Ureter (tissue), 1 donor: ENCODE measurements at places on chromosomes 2 and 18. TPM values are rescaled to one million over a fixed set of nuclear protein-coding genes. Genes with fewer than 3 reads are reported as not detected.

The RMC1 gene
- 27.5 TPM for total RNA-seq

The D2HGDH gene
- total RNA-seq, result 67.7 TPM

The RGPD3 gene
- 0.10 TPM for total RNA-seq

The UGT1A10 gene
- total RNA-seq, result 3.0 TPM

The CMPK2 gene
- total RNA-seq, result 7.5 TPM

The IMPACT gene
- total RNA-seq, result 49.4 TPM

The SERPINB3 gene
- not detected for total RNA-seq

The SLC8A1 gene
- total RNA-seq, result 116 TPM

DNA sequence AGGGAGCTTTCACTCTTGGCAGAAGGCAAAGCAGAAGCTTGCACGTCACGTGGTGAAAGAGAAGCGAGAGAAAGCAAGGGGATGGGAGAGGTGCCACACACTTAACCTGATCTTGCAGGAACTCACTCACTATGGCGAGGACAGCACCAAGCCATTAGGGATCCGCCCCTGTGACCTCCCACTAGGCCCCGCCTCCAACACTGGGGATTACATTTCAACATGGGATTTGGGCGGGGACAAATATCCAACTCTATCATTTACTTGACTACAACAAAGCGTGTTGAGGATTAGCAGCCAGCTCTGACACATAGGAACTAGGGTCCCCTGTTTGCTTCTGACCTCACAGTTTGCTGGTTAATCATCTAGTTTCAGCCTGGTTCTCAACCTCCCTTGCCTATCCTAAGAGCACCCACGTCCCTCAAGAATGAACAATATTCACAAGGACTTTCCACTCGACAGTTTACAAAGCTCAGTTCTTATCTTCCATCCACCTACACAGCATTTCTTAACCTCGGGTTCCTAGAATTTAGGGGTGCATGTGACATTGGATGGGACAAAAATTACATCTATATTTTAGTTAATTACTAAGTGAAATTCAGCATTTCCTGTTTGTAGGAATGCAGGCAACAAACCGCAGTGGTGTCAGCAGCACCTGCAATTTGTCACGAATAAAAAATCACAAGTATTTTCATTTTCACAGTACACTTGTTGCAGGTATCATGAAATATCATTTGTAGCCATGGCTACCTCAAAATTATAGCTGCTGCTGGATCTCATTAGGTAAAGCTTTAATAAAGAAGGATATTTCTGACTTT lies 36.0 kb downstream of the LBH start:
- no peak for DNase-seq

DNA sequence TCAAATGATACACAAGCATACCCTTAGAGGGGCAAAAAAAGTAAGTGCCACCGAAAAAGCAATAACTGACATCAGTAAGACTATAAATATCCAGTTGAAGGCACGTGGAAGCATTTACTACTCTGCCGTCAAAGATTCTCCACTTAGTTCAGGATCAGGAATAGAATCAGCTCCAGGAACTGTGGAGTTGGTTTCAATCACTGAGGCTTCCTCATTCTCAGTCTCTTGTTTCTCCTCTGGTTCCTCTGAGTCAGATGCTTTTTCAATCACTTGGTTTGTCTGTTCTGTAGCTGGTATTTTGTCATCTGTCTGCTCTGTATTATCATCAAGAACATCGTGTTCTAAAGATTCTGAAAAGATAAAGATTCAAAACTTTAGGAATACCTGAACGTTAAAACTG lies 72.2 kb downstream of the LNPK start:
- DNase-seq, result no peak

DNA sequence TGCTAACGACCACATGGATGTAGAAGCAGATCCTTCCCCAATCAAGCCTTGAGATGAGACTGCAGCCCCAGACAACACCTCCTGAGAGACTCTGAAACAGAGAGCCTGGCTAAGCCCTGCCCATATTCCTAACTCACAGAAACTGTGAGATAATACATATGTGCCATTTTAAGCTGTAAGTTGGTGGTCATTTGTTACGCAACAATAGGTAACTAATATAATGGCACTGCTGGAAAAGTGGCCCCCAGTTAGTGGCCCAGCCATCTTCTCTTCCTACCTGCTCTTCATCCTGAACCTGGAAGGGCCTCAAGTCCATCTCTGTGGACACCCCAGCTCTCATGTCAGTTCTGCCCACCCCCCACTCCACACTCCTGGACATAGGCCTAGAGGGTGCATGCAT lies 144.0 kb downstream of the TMEM17 start:
- DNase-seq, result no peak

DNA sequence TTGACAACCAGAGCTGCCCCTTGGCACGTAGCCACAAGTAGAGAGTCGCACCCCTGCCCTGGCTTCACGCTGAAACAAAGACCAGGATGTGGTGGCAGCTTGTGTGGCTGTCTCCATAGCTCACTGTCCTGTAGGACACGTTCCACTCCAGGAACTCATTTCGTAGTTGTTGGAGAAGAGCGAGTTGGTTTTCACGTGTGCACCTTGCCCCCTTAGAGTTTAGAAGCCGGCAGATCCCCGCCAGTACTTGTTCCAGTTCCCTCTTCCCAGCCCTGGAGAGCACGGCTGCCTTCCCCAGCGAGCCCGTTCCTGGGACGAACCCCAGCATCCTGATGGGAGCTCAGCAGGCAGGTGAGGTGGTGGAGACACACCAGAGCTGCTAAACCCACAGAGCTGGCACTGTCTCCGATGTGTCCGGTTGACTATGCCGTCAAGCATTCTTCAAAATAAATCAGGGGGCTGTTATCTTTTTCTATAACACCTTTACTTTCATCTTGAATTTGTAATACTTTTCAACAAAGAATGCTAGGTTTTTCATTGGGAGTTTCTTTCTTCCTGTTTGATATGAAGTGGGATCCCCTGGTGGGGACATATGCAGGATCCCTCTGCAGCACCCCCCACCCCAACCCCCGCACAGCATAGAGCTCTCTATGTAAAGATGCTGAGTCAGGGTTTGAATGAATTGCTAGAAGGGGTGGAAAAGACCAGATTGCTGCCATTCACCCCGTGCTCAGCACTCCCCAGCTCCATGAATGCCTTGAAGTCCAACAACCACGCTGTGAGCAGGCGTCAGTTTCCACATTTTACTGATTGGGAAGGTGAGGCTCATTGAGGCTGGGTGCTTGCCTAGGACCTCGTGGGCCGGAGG lies 44.5 kb downstream of the GREB1 start:
- DNase-seq, result no peak

DNA sequence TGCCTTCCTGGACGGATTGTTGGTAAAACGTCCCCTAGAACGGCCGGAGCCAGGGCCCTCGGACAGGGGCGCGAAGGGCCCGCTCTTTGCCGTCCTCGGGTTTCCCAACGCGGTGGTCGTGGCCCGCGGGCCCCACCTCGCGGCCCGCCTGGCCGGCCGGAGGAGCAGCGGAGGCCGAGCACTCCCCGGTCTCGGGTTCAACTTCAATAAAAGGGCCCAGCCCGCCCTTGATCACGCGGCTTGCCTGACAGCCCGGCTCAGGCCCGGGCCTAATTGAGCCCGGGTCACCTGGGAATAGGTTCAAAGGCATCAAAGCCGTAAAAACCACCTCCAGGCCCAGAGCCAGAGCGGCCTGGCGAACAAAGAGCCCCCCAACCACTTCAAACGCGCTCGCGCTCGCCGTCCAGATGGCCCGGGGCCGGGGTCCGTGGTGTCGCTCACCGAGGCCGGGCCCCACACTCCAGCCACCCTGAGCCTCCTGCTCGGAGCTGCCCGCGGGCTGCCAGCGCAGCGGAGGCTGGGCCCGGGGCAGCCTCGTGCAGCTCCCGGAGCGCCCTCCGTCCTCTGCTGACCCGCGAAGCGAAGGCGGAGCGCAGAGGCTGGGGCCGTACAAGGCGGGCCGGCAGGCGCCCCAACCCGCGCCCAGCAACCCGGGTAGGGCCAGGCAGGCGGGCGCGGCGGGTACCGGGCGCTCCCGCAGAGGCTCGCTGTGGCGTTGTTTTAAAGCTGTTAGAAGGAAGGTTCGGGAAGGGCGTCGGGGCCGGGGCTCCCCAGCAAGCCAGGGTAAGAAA lies 1.1 kb upstream of the TWIST2 start:
- no peak for DNase-seq

GRCh38 chr2:219082332-219082958 lies 21.7 kb upstream of the IHH start:
- DNase-seq, result no peak

GRCh38 chr2:69298261-69298660 lies 88.8 kb downstream of the GFPT1 start:
- DNase-seq, result no peak

DNA sequence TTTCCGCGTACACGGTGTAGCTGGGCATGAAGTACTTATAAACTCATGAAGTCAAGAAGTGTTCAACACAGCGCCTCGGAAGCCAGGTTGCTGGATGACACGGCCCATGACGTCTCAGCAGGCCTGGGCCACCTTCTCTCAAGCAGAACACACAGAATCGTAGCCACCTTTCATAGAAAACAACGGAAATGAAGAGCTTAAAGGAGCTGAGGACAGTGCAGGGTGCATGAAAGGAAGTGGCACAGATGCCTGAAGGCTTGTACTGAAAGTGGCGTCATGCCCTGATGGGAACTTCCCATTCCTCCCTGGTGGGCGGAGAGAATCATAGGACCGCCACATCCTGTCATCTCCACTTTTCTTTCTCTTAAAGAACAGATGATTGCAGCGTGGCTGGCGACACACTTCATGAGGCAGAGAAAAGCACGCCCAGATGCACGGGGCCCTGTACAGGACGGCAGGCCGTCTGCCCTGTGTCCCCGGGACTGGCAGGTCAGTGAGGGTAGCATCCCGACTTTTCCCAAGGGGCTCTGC lies 31.1 kb downstream of the HDAC4 start:
- no peak for DNase-seq

GRCh38 chr2:5713101-5713500 lies 20.9 kb downstream of the SOX11 start:
- no peak for DNase-seq

DNA sequence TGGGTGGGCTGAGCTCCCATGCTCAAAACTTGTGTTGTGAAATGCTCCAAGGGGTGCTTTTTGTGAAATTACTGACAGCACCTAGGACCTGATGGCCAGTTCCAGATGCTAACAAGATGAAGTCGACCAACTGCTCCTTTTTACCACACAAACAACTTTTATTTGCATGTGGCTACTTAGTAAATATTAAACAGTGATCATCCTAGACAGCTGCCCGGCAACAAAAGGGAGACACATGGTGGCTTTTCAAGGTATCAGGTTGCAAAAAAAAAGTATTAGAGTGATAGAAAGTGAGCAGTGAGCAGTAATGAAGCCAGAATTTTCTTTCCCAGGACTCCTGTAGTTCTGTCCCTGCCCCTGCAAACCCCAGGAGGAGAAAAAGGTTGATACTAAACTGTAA lies 118.5 kb downstream of the RPIA start:
- DNase-seq, result no peak

GRCh38 chr2:86344404-86344803 lies 7.0 kb upstream of the REEP1 start:
- no peak for DNase-seq

DNA sequence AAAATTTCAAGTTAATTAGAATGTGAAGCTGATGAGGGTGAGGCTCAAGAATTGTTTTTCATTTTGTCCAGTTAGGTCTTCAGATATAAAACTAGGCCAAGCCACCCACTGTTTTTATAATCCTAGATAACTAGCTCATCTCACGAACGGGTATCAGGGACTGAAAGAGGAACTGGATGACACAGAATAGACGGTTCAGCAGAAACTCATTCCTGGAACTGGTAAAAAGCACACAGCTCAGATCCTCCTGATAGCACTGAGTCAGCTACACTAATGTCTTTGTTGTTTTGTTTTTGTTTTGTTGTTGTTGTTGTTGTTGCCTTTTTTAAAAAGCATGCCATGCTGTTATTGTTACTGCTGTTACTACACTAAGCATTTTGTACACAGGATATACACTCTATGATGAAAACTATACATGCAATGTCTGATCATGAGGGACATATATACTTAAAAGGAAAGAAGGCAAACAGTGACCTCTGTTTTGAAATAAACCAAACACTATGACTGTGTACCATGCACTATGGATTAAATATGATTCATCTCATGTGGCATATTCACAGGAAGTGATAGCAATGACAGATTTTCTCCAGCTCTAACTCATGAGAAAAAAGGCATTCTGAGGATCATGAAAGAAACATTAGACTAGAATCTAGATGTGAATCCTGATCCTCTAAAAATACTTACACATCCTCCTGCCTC lies 437.6 kb downstream of the NCKAP5 start:
- no peak for DNase-seq

- no peak for DNase-seq
Measured at GRCh38 chr18:47032945-47033344, 2.5 kb downstream of the ELOA2 start.

GRCh38 chr2:25228848-25229278 lies 60.5 kb upstream of the POMC start:
- DNase-seq, result peak; percentile 72

GRCh38 chr2:69210385-69210784 lies 176.6 kb downstream of the GFPT1 start:
- no peak for DNase-seq

DNA sequence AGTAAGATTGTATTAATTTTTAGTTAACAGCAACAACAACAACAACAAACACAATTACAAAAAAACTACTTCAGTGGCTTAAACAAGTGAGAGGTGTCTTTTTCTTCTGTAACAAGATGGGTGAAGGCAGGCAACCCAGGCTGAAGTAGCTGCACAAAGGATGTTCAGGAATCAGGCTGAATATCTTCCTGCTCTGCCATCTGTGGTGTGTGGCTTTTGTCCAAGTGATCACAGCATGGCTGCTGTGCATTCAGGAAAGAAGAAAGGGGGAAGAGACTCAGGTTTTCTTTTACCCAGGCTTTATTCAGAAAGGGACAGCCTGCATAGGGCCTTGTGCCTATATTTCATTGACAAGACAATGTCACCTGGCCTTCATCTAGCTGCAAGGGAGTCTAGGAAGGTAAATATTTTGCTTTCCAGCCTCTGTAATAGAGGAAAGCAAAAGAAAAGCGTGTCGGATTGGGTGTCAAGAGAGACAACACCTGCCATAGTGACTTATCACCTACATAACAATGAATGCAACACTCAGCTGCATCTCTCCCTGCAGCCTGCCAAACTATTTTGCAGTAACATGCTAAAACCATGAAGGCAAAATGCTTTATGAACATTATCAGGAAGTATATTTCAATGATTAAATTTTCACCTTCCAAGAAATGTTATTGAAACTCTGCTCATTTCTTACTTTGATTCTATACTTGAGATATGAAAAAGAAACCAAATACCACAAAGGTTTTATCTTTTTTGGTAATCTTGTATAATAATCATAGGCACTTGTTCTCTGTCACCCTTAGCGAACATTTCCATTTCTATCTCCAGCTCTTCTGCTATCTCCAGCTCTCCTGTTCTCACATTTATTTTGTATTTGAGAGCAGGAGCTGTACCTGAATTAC lies 14.6 kb downstream of the G6PC2 start:
- DNase-seq, result no peak

GRCh38 chr2:164675027-164675426 lies 53.7 kb upstream of the GRB14 start:
- no peak for DNase-seq

- no peak for DNase-seq
Measured at GRCh38 chr2:120508567-120509041, 162.7 kb downstream of the INHBB start.
